ENCODE measurements at places on chromosomes 6 and 20. TPM values are rescaled to one million over a fixed set of nuclear protein-coding genes. Genes with fewer than 3 reads are reported as not detected.
A peak's percentile ranks its signal among the peaks of the same experiment; 100 is the strongest.

DNA sequence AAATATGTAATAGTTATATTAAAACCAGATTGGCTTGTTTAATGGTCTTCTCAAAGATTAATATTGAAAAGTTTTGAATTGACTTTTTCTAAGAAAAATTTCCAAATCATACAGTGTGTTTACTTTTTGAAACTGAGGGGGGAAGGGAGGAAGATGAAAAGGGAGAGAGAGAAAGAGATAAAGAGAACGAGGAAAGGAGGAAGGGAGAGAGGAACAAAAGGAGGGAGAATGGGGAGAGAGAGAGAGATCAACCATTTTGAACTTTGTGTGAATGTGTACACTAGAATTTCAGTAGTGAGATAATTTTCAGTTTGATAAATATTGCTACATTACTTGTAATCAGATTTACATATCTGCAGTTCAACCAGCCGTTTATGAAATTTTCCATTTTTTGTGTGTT, 124.5 kb downstream of the EPHA7 start:
- DNase-seq = no peak

GRCh38 chr6:5976811-5977210, 29.9 kb downstream of the NRN1 start:
- no peak for DNase-seq

DNA sequence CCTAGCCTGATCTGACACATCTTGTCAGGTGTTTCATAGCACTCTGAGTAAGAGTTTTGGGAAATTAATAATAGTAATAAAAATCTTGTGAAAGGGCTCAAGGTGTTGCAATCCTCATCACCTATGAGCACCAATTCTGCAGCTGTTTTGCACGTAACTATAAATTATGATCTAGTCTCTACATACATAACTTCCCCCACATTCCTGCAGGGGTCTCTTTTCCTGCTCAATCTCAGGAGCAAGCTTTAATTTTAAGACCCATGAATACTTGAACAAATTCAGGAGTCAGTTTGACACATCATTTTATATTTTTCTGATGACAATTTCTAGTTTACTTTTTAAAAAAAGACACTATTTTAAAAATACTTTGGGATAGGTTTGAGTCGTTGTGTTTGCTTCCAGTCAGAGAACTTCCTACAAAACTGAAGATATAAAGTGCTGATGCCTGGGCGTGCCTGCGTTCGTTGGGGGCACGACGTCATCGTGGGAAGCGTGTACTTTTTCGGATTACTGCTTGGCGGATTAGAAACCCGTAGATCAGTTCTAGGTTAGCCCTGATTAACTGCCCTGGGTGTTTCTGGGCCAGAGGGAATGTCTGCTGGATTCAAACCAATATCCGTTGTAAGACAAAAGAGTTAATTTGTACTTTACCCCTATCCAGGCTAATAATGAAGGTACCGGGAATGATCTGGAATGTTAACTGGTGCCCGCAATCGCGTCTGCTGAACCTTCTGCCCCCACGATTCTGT, 1.0 kb upstream of the E2F3 start:
- DNase-seq = peak; percentile 76

GRCh38 chr20:62374331-62375152, 7.4 kb upstream of the LAMA5 start:
- no peak for DNase-seq

- DNase-seq = peak; percentile 68
Measured at GRCh38 chr6:148200293-148200692, 142.3 kb upstream of the SASH1 start.

GRCh38 chr20:20969701-20970280, 136.4 kb downstream of the LINC00237 start:
- no peak for DNase-seq

- DNase-seq = no peak
Measured at GRCh38 chr6:169157197-169158148, 96.2 kb downstream of the THBS2 start.

DNA sequence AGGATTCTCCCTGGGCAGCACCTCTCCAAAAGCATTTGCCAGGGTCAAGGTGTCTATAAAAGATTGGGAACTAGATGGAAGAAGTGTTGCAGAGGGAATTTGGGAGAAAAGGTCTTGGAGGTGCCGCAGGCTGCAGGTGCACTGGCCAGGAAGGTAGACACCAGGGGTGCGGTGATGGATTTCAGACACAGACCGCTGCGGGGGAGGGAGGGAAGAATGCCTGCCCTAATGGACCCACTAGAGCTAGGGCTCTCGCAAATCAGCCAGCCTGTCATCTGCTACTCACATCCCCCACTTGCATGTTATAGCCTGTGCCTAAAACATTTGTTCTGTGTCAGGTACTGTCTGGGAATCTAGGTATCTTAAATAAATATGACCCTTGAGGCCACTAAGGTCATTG, 193.6 kb upstream of the SLC24A3 start:
- no peak for DNase-seq

DNA sequence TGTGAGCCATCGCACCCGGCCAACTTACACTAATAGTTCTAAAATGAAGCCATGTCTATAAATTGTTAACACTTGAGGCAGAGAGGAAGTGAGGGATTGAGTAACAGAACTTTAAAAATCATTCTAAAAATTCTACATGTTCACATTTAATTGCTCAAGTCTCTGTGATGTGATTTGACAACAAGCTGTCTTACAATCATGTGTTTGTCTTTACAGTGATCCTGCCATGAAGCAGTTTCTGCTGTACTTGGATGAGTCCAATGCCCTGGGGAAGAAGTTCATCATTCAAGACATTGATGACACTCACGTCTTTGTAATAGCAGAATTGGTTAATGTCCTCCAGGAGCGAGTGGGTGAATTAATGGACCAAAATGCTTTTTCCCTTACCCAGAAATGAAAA, 23.6 kb downstream of the GTF2H5 start:
- DNase-seq = no peak

Gene TCF15
- total RNA-seq = not detected

Gene TBXT
- not detected for total RNA-seq

Gene ADAM33
- 109 TPM for total RNA-seq

Gene MTHFD1L
- 16.3 TPM for total RNA-seq
